HCT116 (cell line): ENCODE measurements at places on chromosomes 13 and 19. TPM values are rescaled to one million over a fixed set of nuclear protein-coding genes. Genes with fewer than 3 reads are reported as not detected.

The PABPC3 gene
- 0.59 TPM for total RNA-seq

The SIGLEC9 gene
- total RNA-seq = not detected

The ZNF329 gene
- 1.7 TPM for total RNA-seq

The SYDE1 gene
- 4.9 TPM for total RNA-seq

The ZNF555 gene
- total RNA-seq = 4.5 TPM

The RNF113B gene
- not detected for total RNA-seq

The TNFRSF19 gene
- 1.1 TPM for total RNA-seq

The AZU1 gene
- not detected for total RNA-seq

The NLRP5 gene
- 0.30 TPM for total RNA-seq

The ACER1 gene
- not detected for total RNA-seq

The AXL gene
- 47.4 TPM for total RNA-seq

The ZNF221 gene
- 2.5 TPM for total RNA-seq

The WDR88 gene
- not detected for total RNA-seq

The CYP2F1 gene
- not detected for total RNA-seq

The UBL5 gene
- total RNA-seq = 335 TPM

The ZNF837 gene
- 3.2 TPM for total RNA-seq

The CCDC70 gene
- total RNA-seq = not detected

The NLRP12 gene
- total RNA-seq = 0.25 TPM

The PDE4A gene
- 33.7 TPM for total RNA-seq

The NLRP11 gene
- total RNA-seq = 0.86 TPM

The CLEC17A gene
- total RNA-seq = not detected

The URAD gene
- total RNA-seq = not detected

The CCDC169 gene
- total RNA-seq = not detected

The METTL21C gene
- not detected for total RNA-seq

The RPL18 gene
- 2,006 TPM for total RNA-seq

The MEF2B gene
- 7.9 TPM for total RNA-seq

The C5AR2 gene
- total RNA-seq = 0.12 TPM
